ENCODE measurements at places on chromosomes 5 and 9.

- no peak for DNase-seq
Observed at GRCh38 chr9:92496396-92497176, 14.3 kb upstream of the ASPN start.

GRCh38 chr5:148145916-148146315 lies 22.4 kb upstream of the SPINK14 start:
- no peak for DNase-seq

GRCh38 chr5:93575461-93576414 lies 5.3 kb downstream of the NR2F1-AS1 start:
- DNase-seq, result no peak

DNA sequence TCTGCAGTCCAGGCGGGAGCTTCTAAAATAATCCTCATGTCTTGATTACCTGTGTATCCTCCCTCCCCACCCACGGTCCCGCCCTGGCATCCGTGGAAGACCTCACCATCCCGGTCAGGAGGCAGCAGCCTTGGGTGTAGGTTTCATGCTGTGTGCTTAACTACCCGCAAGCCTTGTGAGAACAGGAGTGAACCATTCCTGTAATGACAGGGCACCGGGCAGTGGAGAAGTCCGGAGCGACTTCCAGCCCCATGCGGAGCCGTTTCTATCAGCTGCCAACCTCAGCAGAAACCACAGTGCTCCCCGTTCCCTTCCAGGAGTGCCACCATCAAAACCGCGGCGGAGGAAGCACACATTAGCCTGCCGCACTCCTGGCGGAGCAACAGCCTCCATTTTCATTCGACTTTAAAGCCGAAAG lies 123.5 kb upstream of the LMX1B start:
- DNase-seq, result no peak

Measured in stimulated activated CD4-positive, alpha-beta T cell treated with anti-CD3 and anti-CD28 coated beads, Interleukin-4, amount 100 ng/mL, for 4 hours (primary cell).